ENCODE measurements at places on chromosomes 1 and 21.

DNA sequence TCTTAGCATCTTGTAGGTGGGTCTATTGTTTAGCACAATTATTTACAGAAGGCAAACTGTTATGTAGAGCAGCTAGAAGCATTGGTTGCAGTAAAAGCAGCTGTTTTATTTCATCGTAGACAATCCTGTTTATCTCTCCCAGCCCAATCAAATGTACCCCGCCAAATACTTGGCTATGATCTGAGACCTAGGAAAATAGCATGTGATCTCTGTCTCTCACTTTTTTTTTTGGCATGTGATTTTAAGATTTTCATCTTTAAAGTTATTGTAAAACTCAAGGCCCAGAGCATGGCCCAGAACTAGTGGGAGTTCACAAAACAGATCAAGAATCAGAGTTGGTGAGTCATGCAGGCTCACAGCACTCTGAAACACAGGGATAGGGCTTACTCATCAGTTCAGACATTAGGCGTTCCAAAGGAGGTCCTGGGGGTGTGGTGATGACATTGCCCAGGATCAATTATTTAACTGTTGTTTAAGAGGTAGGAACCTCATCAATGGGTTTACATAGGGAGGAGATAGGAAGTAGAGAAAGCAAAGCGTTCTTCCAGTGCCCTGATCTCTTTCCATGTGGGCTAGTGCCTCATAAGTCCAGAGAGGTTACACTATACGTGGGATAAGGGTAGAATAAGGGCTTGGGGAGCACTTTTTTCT, 40.2 kb downstream of the TBX19 start:
- no peak for DNase-seq

GRCh38 chr21:34129039-34129891, 55.9 kb downstream of the MRPS6 start:
- peak; percentile 85 for DNase-seq

GRCh38 chr1:90246069-90246468, 251.2 kb downstream of the ZNF326 start:
- no peak for DNase-seq

GRCh38 chr21:37993071-37993470, 76.8 kb upstream of the KCNJ6 start:
- no peak for DNase-seq

GRCh38 chr1:7401814-7402547, 369.1 kb upstream of the VAMP3 start:
- no peak for DNase-seq

GRCh38 chr1:171625225-171625624, 3.2 kb downstream of the MYOCOS start:
- DNase-seq = no peak

DNA sequence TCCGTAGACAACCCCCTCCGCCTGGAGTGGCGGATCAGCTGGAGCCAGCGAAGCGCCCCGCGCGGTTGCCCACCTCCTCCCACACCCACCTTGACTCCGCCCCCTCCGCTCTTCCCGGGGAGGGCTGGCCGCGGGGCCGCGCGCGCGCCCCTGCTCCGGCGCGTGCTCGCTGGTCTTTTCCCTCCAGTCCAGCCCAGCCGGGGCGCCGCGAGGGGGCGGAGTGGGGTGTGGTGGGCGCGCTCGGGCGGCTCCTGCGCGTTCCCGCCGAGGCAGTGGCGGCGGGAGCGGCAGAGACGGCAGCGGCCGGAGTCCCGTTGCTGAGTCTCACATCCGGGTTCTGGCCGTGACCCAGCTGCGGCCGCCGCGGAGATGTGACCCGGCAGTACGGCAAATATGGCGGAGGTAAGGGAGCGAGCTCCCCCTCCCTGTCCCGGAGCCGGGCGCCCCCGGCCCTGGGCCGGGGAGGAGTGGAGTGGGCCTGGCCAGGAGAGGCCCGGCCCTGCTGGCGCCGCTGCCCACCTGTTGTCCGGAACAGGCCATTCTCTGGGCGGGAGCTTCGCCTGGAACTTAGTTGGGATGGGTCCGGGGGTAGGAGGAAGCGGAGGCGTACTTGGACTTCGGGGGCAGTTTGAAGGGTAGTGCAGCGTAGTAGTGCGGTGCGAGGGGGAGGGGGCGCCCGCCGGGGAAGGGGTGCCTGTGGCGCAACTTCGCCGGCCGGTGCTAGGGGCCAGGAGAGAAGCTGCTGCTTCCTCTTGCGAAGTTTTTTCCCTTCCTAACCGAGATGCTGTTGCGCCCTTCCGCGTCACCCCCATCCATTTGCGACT, 5.4 kb downstream of the MIER1 start:
- DNase-seq = peak; percentile 87

DNA sequence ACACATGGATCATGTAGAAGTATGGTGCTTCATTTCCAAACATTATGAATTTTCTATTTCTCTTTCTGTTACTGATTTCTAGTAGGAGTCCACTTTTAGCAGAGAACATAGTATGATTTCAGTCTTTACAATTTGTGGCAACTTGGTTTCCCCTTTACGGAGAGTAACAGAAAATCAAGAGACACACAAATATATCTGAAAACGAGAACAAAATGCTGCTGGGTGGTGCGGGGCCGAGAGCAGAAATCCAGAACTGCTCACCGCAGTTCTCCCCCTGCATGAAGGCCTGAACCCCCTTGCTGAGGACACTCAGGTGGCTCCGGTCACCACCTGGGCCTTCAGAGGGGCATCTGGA, 94.5 kb upstream of the FMN2 start:
- DNase-seq = no peak

DNA sequence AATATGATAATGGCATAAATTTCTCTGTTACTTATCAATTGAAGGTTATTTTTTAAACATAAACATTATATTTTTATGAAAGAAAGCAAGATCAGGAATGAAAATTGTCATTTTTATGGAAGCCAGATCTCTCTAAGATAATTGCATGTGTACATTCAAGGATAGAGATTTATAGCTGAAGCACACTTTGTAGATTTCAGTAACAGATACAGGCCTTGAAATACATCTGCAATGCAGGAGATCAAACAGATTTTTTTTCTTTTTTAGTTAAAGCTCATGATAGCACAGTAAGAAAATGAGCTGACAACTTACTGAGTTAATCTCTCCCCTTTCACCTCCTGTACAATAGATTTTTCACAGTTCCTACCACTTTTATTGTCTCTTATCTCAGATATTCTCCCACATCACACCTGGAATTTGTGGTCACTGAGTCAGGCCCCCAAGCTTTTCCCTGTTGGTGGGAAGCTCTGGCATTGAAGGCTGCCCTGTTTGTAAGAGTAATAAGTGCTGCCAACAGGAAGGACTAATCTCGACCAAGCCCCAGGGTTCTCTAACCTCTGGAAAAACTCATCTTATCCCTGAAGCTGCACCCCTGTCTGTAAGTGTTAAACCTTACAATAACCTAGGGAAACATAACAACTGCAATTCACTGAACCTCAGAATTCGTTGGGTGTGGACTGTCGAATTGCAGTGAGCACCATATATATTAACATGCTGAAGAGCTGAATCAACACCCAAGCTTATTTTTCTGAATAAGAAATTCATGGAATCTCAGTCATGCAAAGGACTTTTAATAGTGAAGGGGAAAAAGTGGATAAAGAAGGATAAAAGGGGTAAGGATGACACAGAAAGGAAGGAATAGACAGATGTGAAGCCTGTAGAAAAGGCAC, 599.0 kb downstream of the LMO4 start:
- no peak for DNase-seq

GRCh38 chr21:31983120-31983519, 110.3 kb downstream of the HUNK start:
- no peak for DNase-seq

DNA sequence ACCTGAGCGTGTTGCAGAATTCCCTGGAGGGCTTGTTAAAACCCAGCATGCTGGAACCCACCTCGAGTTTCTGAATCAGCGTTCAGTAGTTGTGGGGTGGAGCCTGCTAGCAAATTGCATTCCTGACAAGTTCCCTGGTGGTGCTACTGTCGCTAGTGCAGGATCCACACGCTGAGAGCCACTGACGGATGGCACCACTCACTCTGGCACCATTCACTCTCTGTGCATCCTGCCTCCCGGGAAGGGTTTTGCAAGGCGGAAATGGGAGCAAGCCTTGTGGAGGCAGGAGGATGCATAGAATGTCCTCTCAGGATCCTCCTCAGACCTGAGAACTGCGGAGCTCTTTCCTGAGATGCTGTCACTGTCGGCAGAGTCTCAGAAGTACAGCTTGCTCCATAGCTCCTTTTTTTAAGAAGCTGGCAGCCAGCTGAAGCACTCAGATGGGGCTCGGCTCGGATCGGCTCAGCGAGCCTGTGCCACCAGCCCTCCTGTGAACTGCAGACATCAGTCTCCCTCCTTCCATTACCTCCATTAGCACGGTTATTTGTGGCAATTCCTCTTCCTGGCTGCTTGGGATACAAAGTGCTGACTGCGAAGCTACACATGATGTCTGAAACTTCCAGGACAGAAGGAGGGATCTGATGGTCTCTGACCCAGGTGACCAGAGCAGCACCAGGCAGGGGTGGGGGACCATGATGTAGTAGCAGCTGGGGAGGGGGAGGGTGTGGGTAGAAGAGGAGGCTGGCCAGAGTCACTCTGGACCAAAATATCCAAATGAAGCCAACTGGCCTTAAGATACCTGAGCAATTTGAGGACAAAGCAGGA, 89.6 kb downstream of the C1orf94 start:
- peak; percentile 11 for DNase-seq

DNA sequence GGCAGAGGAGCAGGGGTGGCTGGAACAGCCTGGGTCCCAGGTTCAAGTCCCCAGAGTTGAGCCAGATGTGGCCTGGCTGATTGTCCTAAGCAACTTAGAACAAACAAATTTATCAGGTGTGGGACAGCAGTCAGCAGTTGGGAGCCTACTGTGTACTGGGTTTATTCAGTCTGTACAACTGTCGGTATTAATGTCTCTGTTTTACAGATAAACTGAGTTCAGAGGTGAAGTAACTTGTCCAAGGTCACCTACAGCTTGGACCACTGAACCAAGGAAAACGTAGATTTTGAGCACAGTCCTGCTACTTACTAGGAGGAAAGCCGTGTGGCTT, 14.6 kb upstream of the TRIM63 start:
- no peak for DNase-seq

DNA sequence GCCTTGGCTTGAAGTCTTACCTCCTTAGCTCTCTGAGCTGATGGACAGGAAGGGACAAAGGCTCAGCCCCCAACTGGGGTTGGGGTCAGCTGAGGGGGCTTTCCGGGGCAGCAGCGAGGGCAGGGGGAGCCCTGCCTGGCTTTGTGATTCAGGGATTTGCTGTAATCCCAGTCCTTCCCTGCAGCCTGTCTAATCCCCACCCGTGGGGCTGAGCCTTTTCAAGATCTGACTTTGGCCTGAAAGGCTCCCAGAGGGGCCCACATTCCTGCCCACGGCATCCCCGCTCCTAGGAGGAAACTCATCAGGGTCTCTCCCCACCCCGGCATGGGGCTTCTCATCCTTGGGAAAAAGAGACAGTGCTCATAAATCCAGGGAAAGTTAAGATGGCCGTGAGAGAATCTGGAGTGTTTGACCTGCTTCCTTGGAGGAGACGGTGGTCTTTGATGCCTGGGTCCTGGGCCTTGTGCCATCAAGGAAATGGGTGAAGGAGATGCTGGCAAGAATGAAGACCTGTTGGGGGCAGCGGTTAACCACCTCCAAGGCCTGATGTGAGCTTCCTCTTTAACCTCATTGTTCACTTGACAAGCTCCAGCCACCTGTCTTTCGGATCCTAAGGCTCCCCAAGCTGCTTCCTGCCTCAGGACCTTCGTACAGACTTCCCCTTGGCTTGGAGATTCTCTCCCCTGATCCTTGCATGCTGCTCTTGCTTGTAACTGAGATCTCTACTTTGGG, 83.1 kb upstream of the WNT4 start:
- no peak for DNase-seq

DNA sequence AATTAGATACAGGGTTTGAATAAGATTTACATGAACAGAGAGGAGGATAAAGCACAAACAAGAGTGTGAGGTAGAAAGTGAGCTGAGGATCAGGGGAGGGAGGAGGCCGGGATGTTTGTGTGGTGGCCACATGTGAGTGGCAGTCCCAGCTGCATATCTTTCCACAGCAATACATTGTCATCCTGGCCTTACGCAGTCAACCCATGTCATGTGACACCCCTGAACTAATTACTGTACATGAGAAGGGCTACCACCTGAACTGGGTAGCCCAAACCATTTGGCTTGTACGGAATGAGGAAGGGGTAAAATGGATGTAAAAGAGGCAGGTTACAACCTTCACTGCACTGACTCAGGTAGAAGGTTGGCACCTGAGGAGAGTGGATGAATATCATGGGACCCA, 4.2 kb downstream of the SLAMF7 start:
- DNase-seq = no peak

GRCh38 chr1:48033495-48034045, 36.4 kb upstream of the TRABD2B start:
- DNase-seq = no peak

- DNase-seq = no peak
These were observed 4.1 kb downstream of the TIE1 start for GRCh38 chr1:43304771-43305300.

DNA sequence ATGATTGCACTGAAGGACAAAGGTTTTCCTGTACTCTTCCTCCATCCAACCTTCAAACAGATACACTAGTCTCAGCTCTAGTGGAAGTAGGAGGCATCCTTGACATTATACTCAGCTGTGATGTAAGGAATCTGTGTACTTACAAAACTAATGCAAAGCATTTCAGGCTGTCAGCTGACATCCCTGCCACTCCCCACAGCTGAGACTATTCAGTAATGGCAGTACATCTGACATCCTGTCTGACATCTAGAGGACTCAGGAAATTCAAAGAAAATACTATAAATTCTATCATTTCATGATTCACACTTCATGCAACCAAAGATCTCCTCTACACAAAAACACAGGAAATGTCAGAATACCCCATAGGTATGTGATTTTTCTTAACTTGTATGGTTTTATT, 325.8 kb downstream of the SMYD3 start:
- DNase-seq = no peak

DNA sequence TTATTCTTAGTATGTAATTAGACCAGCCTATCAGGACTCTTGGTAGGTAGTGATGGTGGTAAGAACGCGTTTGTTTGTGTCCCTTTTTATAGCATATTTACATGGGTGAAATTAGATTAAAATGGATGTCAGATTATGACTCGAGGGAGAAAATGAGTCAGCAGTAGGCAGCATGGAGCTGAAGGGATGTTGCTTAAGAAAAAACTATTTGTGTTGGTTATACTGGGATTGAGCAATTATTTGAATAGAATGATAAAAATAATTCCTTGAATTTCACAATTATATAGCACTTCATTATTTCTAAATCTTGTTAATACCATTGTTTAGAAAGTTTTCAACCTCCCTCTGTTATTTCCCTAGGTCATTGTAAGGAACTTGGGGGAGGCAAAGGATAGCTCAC, 348.8 kb downstream of the RYR2 start:
- no peak for DNase-seq

DNA sequence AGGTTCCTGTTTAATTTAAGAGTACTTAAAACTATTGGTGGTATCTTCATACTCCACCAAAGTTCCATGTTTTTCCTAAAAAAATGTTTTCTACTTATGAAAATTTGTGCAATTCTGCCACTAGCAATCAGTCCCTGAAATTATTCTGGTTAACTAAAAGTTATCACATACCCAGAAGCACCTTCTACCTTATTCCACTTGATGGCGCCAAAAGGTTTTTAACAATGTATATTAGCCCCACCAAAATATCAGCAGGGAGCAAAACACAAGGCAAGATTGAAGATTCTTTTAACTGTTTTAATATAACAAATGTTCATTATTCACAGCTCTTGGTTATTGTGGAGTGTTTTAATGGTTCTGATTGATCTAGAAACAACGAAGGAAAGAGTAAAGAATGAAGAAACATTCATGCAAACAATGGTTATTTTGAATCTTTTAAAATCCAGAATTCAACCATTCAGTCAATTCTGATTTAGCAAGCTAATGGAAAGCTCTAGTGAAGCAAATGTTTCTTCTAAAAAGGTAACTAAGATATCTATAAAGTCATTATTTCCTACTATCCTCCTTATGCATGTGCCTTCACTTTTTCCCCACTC, 67.2 kb downstream of the TTLL7 start:
- DNase-seq = peak; percentile 65

All from NCI-H2227 treated with DMSO at 0.1 percent for 48 hours (cell line).